ENCODE measurements at places on chromosomes 1 and 21.

GRCh38 chr1:29237852-29238619, 1.7 kb downstream of the PTPRU start:
- DNase-seq = peak; percentile 52

DNA sequence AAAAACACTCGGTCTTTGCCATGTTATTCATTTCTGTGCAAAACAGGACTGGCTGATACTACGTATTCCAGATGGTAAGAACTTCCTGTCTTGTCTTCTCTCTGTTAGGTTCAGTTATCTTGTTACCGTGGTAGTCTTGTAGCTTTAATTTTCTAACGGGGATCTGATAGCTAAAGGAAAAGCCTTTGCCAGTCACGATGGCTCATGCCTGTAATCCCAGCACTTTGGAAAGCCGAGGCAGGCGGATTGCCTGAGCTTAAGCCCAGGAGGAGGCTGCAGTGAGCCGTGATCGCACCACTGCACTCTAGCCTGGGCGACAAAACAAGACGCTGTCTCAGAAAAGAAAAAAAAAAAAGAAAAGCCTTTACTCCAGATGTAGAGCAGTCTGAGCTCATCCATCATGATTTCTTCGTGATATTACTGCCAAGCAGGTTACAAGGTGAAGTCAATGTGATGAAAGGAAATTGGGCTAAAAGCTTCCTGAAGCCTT, 11.1 kb upstream of the MSTO1 start:
- DNase-seq = no peak

- no peak for DNase-seq
Observed at GRCh38 chr1:192602757-192603156, 27.2 kb downstream of the RGS1 start.

GRCh38 chr21:41854426-41854995, 24.6 kb downstream of the PRDM15 start:
- no peak for DNase-seq

DNA sequence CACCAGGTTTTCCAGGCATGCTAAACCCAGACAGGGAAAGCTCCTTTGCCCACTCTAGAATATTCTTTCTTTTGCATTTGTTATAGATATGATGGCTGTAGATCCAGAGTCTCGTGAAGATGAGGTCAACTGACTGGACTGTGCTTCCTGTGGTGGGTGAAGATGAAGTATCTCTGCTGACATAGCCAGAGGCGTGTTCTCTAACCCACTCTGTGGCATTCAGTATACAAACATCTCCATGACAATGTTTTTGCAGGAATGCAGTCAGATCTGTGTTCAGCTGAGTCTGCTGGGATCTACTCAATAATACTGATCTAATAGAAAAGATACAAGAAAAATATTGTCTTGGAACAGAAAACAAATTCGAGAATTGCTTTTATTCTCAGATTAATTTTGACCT, 11.3 kb downstream of the RWDD2B start:
- DNase-seq = no peak

GRCh38 chr1:17338706-17339493, 30.9 kb downstream of the PADI4 start:
- no peak for DNase-seq

DNA sequence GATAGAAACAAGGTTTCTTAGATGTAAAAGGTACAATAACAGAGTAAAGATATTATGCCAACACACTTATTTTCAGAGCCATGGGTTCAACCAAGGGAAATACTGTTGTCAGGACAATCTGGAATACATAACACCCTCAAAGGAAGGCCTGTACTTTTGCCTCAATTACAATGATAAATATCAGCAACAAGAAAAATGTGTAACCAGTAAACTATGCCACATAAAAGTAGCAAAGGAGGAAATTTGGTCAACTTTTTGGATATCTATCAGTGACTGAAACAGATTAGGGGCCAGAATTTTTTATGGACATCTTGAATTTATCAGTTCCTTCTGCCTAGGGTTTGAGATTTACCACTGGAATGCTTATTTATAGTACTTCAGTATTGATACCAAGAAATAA, 24.6 kb upstream of the RAP1GAP start:
- no peak for DNase-seq

GRCh38 chr1:48472638-48473037, 634 bp upstream of the SPATA6 start:
- DNase-seq = no peak

GRCh38 chr1:10796029-10796944, at the start of gene CASZ1:
CASZ1 (minus strand) TSS chr1:10796646; CDS start chr1:10693889, 102,757 bp downstream.
- peak; percentile 41 for DNase-seq

DNA sequence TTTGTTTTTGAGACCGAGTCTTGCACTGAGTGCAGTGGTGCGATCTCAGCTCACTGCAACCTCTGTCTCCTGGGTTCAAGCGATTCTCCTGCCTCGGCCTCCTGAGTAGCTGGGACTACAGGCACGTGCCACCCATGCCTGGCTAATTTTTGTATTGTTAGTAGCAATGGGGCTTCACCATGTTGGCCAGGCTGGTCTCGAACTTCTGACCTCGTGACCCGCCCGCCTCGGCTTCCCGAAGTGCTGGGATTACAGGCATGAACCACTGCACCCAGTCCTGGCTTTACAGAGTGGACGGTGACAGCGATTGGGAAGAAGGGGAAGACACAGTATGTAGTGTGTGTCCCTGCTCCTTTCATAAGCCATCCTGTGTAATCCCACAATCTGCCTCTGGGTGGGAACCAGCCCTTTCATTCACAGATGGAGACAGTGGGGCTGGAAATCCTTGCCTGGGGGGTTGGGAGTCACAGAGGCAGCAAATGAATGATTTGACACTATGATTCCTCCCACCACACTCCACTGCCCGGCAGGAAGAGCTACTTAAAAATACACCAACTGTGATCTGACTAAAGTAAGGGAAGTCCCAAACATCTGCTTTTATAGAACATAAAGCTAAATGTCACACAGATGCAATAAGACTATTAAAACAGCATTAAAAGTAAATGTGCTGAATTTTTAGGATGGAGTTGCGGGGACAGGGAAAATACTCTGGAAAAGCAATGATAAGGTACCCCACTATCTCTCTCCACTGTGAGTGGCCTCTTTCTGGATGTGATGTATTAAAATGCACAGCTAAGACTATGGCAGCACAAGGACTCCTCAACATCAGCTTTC, 4.5 kb downstream of the PARP1 start:
- DNase-seq = peak; percentile 20

GRCh38 chr21:45125357-45125756, 51.0 kb downstream of the ADARB1 start:
- DNase-seq = no peak

GRCh38 chr1:53899206-53899628, 5.2 kb downstream of the DIO1 start:
- no peak for DNase-seq

- DNase-seq = peak; percentile 25
Observed at GRCh38 chr21:26686278-26686677, 113.2 kb upstream of the CYYR1 start.

DNA sequence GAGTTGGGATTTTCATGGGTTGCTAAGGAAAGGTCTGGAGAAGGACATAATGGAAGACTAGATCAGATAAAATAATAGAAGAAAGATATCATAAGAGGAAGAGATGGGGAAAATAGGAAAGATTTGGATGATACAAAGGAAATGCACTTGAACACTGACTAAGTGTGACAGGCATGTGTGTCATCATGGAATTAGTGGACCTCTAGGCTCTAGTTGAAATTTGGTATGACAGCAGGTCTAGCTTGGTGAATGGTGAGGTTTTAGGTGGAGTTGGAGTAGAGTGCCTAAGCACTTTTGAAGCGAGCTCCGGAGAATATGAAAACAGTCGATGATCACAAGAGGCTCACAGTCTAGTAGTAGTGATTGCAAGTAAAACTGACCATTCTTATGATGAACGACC, 73.0 kb upstream of the PTGS2 start:
- DNase-seq = no peak

- no peak for DNase-seq
Observed at GRCh38 chr1:214857716-214858115, 224.8 kb upstream of the KCNK2 start.

DNA sequence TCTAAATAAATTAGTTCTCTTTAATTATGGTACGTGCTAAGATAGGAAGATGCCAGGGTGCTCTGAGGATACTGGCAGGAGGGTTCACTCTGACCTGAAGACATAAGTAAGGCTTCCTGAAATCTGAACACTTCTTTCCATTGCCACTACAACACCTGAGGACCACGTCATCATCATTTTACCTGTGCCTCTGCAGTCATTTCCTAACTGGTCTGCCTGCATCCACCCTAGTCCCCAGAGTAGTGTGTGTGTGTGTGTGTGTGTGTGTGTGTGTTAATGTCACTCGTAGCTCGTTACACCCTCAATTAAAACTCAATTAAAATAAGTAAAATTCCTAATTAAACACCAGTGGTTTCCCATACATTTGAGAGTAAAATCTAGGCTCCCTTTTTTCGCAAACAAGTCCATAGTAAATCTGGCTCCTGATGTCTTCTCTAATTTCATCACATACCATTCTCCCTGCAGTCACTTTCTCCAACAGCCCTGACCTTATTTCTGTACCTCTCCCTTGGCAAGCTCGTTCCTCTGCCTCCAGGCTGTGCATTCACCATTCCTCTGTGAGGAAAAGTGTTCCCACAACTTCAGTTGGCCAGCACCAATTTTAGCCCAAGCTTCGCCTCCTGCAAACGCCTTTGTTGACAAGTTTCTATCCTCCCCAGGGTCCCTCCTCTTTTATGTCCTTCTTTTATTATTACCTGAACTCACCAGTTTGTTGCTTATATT, 8.7 kb downstream of the IL12RB2 start:
- DNase-seq = no peak

DNA sequence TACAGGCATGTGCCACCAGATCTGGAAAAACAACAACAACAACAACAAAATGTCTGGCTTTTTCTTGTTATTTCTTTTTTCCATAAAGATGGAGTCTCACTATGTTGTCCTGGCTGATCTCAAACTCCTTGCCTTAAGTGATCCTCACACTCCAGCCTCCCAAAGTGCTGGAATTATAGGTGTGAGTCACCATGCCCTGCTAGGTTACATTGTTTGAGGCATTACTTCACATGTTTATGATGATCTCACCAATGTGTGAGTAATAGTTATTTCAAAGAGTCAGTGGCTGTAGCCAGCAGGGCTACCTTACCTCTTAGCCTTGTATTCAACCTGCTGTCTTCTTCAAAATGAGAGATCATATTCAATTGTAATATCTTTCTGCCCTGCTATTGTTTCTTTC, 445.7 kb downstream of the AMY1C start:
- DNase-seq = no peak

DNA sequence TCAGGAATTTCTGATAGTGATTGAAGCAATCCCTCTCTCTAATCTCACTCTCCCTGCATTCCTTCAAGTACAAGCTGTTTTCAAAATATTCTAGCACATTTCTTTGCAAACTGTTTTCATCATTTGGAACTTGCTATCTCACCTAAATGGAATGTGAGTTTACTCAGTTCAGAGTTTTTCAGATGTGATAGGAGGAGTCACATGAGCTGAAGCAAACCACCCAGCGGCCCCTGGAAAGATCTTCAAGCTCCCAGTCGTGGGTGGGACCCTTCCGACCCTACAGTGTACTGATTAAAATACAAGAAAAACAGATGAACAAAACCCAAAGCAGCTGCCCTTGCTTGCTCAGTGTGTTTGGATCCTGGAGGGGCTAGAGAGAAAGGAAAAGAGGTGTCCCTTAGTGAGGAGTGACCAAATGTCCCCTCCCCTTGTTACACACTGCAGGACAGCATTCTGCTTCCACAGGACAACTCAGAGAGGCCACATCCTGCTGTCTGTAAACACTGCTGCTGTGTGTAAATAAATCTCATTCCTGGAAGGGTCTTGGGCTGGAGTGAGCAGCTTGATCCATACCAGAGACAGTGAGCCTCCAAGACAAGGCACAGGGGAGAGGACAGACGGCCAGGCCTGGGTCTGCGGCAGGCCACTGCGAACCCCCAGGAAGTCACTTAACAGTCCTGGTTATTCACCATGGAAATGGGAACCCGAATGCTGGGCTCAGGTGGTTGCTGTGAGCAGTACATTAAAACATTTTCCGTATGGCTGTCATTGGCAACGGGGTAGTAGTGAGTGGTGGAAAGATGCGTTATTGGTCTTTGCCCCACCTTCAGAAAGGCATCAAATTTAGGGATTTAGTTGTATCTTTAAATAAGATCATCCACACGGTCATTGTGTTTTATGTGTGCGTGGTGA, 229.2 kb downstream of the RHOU start:
- DNase-seq = no peak

DNA sequence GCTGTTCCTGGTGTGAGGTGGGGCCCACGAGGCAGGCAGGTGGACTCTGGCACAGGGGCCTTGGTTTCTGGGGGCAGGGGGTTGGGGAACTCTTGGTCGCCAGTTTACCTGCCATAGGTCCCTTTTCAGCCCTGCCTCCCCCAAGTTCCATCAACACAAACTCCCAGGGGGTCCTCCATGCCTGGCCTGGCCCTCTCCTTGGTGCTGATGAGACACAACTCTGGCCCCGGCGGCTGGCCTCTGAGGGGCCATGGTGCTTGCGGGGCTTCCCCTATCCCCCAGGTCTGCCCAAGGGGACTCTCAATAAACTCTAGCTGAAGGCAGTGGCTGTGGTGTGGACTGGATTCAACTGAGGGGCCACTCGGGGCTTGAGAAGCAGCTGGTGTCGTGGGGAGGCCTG, 16.0 kb downstream of the HTR6 start:
- no peak for DNase-seq

DNA sequence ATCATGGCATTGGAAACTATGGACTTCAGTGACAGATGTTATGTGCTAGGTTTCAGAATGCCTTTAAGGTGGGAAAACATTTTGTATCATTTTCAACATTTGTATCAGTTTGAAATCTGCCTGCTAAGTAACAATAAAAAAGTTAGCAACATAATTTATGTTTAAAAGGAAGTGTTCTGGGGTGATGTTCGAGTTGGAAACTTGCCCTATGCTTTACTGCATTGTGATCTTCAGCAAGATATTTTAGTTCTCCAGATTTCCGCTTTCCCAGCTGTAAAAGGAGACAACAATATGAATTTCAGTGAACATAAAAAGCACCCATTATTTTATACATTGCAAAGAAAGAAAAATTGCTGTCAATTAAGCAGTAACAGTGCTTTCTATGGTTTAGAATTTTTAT, 187.4 kb downstream of the DISC1 start:
- no peak for DNase-seq

- no peak for DNase-seq
Observed at GRCh38 chr21:14869984-14870852, 194.6 kb downstream of the NRIP1 start.

GRCh38 chr1:183090391-183091006, 67.3 kb downstream of the LAMC1 start:
- DNase-seq = peak; percentile 17

- DNase-seq = peak; percentile 84
Observed at GRCh38 chr1:228463559-228464455, 23.4 kb upstream of the RNF187 start.

GRCh38 chr1:247576514-247576913, 11.6 kb upstream of the OR2G2 start:
- DNase-seq = peak; percentile 56
